ENCODE measurements at places on chromosomes 3 and 15.
A peak's percentile ranks its signal among the peaks of the same experiment; 100 is the strongest.

- no peak for DNase-seq
Measured at GRCh38 chr15:82898961-82899360, 53.6 kb downstream of the HOMER2 start.

DNA sequence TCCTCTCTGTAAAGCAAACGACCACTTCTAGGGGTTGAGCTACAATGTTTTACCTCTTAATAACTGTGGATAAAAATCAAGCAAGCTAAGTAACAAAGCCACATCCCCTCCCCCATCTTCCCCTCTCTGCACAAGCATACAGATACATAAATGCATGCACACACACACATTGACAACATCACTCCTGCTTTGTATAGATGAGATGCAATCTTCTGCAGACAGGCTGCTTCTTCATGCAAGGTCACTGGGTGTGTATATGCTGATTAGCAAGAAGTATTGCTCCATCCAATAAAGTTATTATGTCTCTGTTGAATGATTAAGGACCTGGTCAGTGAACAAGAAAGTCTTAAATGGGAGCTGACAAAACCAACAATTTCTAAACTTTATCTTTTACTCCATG, 8.8 kb upstream of the ATP11B start:
- DNase-seq, result peak; percentile 77

- DNase-seq, result no peak
Measured at GRCh38 chr15:57398336-57398735, 22.0 kb downstream of the CGNL1 start.

- no peak for DNase-seq
Measured at GRCh38 chr3:71858503-71859122, 73.7 kb upstream of the PROK2 start.

GRCh38 chr3:32297366-32297765, 58.9 kb downstream of the CMTM8 start:
- no peak for DNase-seq

DNA sequence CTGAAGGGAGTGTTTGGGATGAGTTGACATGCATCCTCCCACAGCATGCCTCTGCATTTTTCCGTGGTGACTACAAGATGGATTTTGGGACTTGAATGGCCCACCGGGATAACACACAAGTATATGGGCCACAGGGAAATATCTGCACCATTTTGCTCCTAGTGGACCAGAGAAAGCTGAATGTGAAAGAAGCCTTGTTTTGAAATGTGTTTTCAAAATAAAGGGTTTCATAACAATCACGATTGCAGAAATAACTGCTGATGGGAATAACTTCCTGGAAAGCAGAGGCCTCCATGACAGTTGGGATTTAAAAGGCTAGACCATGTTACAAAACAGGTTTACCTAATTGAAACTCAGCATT, 77.5 kb upstream of the PRR23C start:
- no peak for DNase-seq

DNA sequence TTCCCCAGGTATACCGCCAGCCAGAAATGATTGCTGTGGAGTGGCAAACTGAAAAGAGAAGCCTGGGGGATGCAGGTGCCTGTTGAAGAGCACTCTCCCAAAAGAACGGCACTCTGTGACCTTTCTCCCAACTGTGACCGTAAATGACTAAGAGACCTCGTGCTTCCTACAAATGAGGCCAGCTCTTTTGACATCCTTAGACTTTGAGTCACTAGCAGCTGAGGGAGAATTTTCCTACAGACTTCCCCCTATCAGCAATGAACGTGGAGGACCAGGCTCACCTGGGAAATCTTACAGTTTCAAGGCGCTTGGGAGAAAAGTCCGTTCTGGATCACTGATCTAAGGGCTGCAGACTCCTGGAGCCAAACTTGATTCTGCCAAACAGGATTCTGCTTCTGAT, 8.6 kb downstream of the AQP9 start:
- DNase-seq, result no peak

DNA sequence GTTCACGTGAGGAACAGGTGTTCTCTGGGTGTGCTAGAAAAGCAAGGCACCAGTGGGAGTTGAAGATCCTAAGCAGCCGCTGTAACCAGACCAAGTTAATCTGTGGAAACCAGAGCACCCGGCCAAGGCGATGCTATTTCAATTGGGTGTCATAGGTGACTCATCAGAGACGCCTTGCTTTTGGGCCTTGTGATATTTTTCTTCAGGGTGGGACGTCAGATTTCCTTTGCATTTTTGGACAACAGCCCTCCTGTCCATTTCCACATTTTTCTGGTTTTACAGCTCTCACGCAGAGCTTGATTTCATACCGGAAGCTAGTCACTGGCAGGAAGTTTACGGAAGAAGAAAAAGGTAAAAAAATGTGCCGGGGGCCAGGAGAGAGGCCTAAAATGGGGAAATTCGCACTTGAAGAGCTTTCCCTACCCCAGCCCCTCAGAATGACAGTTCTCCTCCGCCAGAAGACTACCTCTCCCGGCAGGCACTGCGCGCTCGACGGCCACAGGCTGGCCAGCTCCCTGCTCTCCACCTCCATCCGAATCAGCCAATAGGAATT, 471 bp upstream of the KBTBD8 start:
- DNase-seq, result peak; percentile 57

GRCh38 chr15:28891588-28891987, 5.8 kb downstream of the APBA2 start:
- no peak for DNase-seq

DNA sequence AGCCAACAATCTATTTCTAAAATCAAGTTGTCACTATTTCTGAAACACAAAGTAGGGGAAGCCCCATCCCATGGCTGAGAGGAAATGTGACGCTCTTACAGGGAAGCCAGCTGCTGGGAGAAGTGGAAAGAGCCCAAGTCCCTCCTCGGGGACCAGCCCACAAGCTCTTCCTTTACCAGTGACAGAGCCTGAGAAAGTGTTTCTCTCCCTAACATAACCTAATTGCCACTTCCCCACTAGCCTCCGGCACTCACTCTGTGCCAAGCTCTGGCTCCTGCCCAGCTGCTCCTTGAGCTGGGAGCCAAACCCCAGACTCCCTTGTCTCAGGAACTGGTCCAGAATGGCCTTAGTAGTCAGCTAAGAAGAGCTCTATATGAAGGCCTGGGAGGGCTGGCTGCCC, 42.9 kb downstream of the TNFAIP8L3 start:
- DNase-seq, result no peak

GRCh38 chr15:23690450-23690852, 3.3 kb upstream of the NDN start:
- no peak for DNase-seq

DNA sequence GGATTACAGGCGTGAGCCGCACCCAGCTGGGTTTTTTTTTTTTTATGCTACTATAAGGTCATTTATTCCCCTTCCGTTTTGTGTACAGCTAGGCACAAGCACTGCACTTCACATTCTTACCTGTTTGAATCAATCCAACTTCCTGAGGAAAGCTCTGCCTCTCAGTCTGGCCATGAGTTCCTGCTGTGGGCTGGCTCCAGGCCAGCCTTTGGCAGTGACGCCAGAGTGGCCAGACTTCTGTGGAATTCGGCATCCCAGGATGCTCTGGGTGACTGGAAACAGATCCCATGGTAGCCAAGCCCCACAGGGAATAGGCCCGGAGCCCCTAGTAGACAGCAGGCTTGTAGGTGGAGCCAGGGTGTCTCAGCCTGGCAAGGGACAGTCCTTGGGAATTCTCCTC, 21.5 kb upstream of the TIMP4 start:
- DNase-seq, result no peak

GRCh38 chr15:36778531-36778930, 199.1 kb downstream of the CDIN1 start:
- DNase-seq, result no peak

DNA sequence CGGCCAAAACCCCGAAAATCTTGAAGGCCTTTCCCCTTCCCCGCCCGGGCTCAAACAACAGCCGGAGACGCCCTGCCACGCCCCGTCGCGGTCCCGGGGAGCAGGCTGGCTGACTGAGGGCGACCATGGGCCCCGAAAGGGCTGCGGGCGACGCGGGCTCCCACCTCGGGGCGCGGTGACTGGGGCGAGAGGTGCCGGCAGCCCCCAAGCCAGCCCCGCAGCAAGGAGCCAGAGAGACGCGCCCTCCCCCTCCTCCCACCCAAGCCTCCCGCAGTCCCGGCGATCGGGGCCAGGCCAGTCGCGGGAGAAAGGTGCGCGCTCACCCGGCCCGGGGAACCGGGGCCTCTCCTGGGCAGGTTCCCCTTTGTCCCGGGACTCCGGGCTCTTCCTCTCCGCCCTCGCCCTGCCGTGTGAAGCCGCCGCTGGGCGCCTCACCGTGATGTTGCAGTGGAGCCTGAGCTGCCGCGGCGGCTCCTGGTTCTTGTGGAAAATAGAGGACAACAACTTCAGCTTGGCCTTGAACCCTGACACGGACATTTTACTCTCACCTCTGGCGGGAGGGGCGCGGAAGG, 30.6 kb upstream of the ZSCAN2 start:
- peak; percentile 82 for DNase-seq

DNA sequence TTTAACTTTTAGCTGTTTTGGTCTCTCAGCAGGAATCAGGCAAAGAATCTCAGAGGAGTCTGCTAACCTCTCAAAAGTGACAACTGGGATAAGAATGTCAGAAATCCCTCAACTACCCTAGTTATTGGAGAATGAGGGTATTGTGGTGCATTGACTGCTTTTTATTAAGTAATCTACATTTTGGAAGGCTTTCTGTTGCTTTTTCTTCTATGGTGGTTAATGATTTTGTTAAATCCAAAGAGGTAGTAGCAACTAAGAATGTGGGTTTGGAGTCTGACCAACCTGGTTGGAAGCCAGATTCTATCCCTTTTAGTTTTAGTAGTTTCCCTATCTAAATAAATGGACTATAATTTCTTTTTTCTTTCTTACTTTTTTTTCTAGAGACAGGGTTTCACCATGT, 94.7 kb upstream of the RNF7 start:
- DNase-seq, result no peak

DNA sequence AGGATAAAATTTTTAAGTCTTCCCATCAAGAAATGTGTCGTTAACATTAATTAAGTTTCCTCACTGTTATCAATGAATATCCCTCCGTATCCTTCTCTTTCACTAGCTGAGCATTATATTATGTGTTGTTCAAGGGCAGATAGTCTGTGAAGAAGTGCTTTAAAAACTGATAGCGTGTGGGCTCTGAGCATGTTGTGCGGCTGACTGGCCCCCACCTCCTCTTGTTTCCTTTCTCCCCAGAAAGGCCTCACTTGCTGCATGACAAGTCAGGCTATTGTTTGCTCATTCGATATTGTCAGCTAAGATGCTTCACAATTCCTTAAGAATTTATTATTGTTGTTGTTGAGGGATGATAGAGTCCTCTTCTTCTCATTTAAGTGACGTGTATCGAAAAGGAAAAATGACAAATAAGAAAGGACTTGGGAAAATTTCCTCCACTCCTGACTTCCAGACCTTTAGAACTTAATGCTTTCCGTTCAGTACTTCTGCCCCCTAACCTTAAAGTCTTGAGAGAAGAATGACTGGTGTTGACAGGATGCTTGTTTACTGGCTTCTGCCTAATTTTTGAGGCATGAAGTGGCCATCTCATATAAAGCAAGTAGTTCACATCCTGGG, 298.3 kb downstream of the LPP start:
- DNase-seq, result no peak

GRCh38 chr3:37400945-37401344, 226.6 kb upstream of the LRRFIP2 start:
- no peak for DNase-seq

- no peak for DNase-seq
Measured at GRCh38 chr3:197615430-197615829, 59.7 kb upstream of the BDH1 start.

DNA sequence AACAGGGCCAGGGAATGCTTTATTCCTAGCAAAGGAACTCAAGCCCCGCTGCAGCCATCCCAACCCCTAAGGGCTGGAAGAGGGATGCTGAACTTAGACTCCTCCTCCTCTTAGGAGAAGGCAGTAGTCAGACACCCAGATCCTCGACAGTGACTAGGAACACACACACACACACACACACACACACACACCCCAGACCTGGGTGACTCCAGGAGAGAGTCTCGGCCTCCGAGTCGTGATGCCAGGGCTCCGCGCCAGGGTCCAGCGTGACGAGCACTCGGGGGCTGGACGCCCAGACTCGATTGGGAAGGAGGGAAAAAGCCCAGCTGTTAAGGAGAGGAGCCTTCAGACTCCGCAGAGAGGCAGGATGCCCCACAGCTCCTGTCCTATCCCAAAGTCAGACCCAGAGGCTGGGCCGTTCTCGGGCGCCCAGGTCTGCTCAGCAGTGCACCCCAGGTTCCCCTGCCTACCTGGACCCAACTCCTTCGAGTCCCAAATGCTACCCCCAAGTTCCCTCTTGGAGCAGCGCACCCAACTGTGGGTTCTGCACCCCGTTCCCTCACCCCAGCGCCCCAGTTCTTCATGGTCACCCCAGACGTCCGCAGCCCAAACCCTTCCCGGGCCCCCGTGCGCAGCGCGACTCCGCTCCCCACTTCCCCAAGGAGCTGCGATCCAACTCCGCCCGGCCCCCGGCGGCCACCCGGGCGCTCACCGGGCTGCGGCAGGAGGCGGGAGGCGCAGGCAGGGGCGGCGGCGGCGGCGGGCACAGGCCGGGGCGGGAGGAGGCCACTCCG, 421 bp downstream of the BMF start:
- no peak for DNase-seq

- no peak for DNase-seq
Measured at GRCh38 chr15:78625606-78626280, 4.9 kb upstream of the CHRNA3 start.

- DNase-seq, result no peak
Measured at GRCh38 chr3:115713284-115713683, 90.0 kb downstream of the GAP43 start.

GRCh38 chr15:82132742-82133141, 86.9 kb upstream of the MEX3B start:
- DNase-seq, result no peak

DNA sequence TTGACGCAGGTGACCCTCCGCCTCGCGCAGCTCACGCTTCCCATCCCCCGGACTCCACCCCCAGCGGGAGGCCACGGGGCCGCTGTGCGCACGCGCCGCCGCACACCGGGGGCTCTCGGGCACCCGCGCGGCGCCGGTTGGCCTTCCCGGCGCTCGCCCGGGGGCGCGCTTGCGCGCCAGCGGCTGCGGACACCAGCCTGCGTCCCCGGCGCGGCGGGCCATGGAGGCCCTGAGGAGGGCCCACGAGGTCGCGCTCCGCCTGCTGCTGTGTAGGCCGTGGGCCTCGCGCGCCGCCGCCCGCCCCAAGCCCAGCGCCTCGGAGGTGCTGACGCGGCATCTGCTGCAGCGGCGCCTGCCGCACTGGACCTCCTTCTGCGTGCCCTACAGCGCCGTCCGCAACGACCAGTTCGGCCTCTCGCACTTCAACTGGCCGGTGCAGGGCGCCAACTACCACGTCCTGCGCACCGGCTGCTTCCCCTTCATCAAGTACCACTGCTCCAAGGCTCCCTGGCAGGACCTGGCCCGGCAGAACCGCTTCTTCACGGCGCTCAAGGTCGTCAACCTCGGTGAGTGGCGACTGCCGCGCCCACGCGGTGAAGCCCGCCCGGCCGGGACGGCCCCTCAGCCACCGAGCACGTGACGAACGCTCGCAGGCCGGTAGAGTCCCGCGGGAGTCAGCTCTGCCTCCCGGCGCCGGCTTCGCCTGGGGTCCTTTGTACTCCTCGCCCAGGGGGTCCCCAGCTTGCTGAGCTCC, at the start of gene C15orf61:
TSS of gene C15orf61 (plus strand) at position 103 of the 754 bp plus-strand sequence. CDS start at position 221, 118 bp downstream.
- peak; percentile 93 for DNase-seq
